Activated gamma-delta T cell treated with Interleukin-2 at 50 U/mL for 16 hours (primary cell): ENCODE measurements at places on chromosomes 1 and 21.

DNA sequence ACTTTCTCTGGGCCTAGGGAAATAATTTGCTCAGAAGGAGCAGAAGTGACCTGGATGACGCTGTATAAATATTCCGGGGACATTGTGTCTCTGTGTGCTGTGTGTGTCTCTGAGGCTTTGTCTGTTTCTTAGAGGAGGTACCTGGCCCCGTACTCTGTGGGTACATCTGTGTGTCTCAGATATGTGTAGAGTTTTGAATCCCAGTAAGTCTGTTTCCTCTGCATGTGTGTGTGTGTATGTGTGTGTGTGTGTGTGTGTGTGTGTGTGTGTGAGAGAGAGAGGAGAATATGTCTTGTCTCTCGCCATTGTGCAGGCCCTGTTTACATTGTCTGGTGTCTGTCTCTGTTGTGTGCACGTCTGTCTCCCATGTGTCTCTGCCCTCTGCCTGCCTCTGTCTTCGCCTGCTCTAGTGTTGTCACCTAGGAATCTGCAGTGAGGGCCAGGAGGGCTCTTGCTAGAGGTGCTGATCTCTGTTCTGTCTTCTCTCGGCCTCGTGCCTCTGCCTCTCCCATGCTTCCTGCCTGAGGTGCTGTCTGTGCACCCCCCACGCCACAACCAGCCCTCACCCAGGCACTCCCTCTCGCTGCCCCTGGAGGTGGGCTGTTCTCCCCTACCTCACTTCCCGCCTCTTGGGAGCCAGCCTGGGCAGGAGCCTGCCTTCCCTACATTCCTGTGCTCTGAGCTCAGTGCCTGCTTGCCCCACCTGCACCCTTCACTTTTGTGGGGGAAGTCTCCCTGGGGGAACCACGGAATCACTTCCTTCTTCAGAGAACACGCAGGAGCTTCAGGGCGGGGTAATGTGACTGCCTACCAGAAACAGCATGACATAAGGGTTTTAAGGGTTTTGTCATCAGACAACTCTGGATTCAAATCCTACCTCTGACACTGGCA, 5.9 kb downstream of the MAP7D1 start:
- DNase-seq, result peak; percentile 36

GRCh38 chr1:151049458-151049857, 1.9 kb downstream of the C1orf56 start:
- DNase-seq, result no peak

GRCh38 chr1:116817582-116818064, 63.4 kb downstream of the CD2 start:
- peak; percentile 73 for DNase-seq

DNA sequence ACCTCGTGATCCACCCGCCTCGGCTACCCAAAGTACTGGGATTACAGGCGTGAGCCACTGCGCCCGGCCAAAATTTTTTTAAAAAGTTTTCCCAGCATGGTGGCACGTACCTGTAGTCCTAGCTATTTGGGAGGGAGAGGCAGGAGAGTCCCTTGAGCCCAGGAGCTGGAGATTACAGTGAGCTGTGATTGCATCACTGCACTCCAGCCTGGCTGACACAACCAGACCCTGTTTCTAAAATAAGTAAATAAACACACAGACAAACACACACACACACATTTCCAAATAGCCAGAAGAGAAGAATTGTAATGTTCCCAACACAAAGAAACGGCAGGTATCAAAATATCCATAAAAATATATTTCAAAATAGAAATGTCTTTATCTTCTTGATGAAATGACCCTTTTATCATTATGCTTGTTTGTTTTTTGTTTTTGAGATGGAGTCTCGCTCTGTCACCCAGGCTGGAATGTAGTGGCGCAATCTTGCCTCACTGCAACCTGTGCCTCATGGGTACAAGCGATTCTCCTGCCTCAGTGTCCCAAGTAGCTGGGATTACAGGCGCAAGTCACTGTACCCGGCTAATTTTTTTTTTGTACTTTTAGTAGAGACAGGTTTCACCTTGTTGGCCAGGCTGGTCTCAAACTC, 9.3 kb downstream of the HES2 start:
- no peak for DNase-seq

DNA sequence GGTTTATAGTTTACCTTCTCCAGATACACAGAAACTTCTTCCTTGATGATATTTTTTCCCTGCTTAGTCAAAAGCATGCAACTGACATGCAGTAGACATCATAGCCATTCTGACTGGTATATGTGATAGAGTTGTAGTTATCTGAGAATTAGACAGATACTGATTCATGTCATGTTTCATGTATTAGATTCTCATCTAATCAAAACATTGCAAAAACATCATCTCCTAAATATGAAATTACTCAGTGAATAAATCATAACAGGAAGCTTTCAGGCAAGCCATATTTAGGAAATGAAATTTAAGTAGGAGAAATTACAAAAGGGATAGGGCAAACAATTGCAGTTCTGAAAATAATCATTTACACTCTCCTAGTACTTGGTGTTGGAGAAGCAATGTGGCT, 38.4 kb upstream of the ASB17 start:
- DNase-seq, result no peak

DNA sequence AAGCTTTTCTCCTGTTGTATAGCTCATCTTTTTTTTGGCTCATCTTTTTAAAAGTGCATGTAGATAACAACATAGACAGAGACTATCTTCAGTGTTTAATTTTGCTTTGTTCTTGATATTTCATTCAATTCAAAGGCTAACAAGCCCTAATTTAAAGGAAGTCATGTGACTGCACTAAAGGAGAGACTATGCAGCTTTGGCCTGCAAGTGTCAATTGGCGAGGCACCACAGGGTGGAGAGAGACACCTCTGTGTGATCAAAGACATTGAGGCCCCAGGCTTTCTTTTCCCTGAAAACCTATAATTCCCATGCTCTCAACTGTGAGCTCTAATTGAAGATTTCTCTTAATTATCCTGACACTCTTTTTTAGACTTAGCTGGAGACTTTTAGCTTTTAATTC, 53.6 kb downstream of the CHODL start:
- DNase-seq, result no peak

- DNase-seq, result no peak
Measured at GRCh38 chr1:178465011-178465410, 31.8 kb downstream of the CLEC20A start.

GRCh38 chr1:29325675-29326074, 89.4 kb downstream of the PTPRU start:
- no peak for DNase-seq

- no peak for DNase-seq
Measured at GRCh38 chr1:246760422-246761347, 36.5 kb downstream of the SCCPDH start.

- DNase-seq, result no peak
Measured at GRCh38 chr1:182051938-182052337, 9.6 kb downstream of the ZNF648 start.

DNA sequence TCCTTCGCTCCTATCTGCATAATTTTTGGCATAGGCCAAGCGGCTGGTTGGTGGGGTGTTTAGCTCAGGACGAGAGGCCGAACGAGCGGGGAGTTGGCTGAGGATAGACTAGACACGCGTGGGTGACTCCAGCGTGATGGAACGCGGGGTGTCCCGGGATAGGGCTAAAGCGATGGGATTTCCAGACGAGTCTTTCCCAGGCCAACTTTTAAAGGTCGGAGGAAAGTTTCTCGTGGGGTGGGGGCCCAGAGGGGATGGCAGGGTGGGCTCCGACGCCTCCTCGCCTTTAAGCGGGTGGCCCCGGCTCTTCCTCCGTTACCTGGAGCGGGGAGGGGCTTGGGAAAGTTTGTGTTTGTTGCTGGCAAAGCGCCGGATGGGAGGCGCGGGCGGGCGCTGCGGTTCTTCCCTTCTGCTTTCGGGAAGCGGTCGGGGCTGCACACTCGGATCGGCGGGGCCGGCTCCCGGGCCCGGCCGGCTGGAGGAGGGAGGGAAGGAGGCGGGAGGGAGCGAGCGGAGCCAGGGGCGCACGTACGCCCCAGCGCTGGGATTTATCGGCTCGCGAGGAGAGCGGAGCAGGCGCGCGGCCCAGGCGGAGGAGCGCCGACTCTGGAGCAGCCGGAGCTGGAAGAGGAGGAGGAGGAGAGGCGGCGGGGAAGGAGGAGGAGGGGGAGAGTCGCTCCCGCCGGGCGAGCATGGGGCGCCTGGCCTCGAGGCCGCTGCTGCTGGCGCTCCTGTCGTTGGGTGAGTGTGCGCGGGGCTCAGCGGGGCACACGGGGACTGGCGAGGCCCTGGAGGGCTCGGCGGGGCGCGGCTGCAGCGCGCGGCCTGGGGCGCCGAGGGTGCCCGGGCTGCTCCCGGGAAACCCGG, at the start of gene PTGFRN:
TSS of gene PTGFRN (plus strand) at position 405 of the 867 bp plus-strand sequence. CDS start at position 693, 288 bp downstream.
- no peak for DNase-seq

DNA sequence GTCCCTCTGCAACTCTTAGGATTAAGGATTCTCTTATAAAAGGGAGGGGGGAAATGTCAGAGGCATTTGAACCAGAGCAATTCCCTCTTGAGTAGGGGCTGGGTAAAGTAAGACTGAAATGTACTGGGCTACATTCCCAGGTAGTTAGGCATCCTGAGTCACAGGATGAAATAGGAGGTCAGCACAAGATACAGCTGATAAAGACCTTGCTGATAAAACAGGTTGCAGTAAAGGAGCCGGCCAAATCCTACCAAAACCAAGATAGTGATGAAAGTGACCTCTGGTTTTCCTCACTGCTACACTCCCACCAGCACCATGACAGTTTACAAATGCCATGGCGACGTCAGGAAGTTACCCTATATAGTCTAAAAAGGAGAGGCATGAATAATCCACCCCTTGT, 14.3 kb upstream of the COX20 start:
- no peak for DNase-seq

DNA sequence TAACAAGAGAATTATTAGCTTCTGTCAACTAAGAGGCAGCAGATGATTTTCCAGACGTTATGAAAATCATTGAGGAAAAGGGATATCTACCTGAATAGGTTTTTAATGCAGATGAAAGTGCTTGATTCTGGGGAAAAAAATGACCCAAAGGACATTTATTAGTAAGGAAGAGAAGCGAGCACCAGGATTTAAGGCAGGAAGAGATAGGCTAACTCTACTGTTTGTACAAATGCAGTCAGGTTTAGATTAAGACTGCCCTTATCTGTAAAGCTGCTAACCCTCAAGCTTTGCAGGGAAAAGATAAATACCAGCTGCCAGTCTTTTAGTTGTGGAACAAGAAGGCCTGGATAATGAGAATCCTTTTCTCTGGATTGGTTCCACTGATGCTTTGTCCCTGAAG, 33.0 kb upstream of the LRIG2 start:
- DNase-seq, result no peak

GRCh38 chr1:180842052-180842451, 70.6 kb upstream of the KIAA1614 start:
- no peak for DNase-seq

GRCh38 chr1:165886983-165887382, 59.6 kb downstream of the UCK2 start:
- DNase-seq, result no peak

DNA sequence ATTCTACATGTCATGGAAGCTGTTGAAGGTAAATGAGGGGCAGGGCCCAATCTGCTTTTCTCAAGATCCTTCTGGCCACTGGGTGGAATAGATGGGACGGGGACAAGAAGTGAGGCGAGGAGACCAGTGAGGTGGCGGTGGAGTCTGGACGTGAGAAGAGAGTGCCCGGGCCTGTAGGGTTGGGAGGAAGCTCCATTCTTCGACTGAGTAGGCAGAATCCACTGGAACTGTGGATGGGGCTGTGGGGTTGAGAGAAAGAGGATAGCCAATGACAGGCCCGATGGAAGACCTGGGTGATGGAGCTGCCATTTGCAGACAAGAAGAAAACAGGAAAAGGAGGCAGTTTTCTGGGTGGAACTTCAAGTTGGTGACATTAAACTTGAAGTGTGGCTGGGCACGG, 10.3 kb downstream of the SLC1A7 start:
- DNase-seq, result no peak

DNA sequence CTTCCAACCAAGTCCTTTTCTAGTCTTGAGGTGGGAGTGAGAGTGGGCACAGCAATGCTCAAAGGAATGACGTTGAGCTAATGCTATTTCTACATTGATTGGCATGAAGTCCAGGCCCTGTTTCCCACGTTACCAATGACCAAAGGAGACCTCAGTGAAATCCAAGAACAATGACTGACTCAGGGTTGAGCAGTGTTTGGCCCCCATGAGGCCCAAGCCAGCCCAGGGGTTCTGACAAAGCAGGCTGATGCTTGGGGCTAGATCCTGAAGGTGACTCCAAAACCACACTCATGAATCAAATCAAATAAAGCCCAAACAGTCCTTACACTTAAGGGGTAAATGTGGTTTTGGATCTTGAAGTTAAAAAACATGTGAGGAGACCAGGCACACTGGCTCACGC, 278.5 kb upstream of the GJB5 start:
- DNase-seq, result no peak

- DNase-seq, result no peak
Measured at GRCh38 chr1:85894651-85895050, 186.4 kb upstream of the ZNHIT6 start.

- DNase-seq, result no peak
Measured at GRCh38 chr1:93296555-93297154, 49.1 kb upstream of the DR1 start.

GRCh38 chr21:14353726-14354125, 29.2 kb downstream of the HSPA13 start:
- DNase-seq, result no peak

GRCh38 chr1:47703156-47703825, 265.4 kb downstream of the FOXD2 start:
- DNase-seq, result no peak

- peak; percentile 70 for DNase-seq
Measured at GRCh38 chr1:150976879-150977694, 2.5 kb upstream of the CERS2 start.

GRCh38 chr1:147850737-147851136, 51.9 kb upstream of the GJA8 start:
- DNase-seq, result no peak
